ENCODE measurements at places on chromosomes 7 and 10.
A peak's percentile ranks its signal among the peaks of the same experiment; 100 is the strongest.

DNA sequence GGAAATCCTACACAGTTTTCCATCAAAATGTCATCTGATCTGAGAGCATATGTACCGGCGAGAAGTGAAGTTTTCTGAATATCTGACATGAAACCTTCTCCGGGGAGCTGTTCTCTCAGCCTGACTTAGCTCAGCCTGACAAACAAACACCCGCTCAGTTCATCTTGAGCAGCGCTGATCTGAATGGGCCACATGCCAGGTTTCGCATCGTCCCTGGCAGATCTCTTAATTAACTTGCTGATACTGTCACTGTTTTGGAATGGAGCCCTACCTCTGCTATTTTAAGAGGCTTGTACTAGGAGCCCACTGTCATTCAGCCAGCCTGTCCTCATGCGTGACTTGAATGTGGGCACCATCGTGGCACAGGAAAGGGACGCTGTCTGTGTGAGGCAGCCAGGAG is 109.2 kb downstream of the STRA8 start:
- no peak for DNase-seq

DNA sequence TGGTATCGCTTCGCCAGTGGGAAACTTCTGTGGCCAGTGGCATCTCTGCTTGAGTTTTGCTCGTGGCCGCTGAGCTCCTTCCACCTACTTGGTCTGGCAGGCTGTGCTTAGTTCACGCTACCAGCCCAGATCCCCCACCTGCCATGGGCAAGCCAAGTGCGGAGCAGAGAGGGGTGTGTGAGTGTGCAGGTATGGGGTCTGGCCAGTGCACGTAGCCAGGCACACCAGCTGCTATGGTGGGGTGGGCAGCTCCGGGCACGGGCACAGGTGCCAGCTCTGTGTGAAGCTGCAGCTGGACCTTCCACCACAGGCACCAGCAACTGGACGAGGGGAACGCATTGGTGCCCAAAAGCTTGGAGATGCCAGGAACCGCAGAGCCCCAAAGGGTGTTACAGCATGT is 56.5 kb downstream of the ZNF777 start:
- DNase-seq: no peak

- no peak for DNase-seq
Observed at GRCh38 chr7:69654381-69654780, 56.1 kb downstream of the AUTS2 start.

DNA sequence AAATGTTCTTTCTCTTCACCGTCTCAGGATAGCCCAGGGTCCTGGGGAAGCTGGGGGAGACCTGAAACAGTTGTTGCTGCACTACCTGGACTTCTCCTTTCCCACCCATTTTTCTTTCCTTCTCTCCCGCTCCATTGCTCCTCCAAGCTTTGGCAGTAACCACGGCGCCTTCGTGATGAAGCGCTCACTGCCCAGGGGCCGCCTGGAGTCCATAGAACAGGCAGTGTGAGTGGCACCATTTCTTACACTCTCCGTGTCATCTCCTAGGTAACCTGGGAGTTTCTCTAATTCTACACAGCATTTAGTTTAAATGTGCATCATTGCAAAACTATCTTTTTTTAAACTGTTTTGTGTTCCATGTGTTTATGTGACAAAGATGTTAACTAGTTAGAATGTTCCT is 40.3 kb upstream of the BHLHA15 start:
- no peak for DNase-seq

- DNase-seq: peak; percentile 45
Observed at GRCh38 chr7:109246330-109247077, 676.8 kb downstream of the DNAJB9 start.

GRCh38 chr10:60731134-60731885 is 47.0 kb upstream of the CDK1 start:
- DNase-seq: no peak

- no peak for DNase-seq
Observed at GRCh38 chr10:96310321-96310669, 6.1 kb downstream of the DNTT start.

GRCh38 chr7:40015790-40016296 is 65.8 kb downstream of the CDK13 start:
- peak; percentile 11 for DNase-seq

DNA sequence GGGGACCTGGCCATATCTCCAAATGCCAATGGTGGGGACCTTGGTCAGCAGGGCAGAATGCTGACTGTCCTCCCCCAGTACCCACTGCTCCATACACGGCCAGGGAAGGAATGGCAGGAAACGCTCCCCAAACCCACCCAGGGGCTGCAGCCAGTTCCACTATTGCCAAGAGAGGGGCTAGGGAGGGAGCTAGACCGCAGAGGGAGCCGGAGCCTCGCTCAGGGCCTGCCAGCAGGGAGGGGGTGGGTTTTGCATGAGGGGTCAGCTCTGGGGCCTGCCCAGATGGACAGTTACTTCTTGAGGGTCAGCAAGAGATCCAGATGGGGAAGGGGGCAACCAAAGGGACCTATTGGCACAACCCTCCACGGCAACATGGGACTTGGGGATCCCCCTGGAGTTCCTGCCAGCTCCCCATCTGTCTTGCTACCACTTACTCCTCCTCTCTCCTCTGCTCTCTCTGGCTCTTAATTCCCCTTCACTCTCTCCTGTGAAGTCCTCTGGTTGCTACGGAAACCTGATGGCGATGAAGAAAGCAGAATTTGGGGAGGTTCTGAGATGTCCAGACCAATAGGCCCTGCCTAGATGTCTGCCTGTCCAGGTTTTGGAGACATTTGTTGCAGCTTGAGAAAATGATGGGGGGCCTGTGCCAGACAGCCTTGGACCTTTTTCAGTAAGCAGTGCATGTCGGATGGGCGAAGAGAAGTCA is 12.6 kb downstream of the FGF8 start:
- DNase-seq: no peak

GRCh38 chr10:71542478-71542877 is 145.8 kb downstream of the CDH23 start:
- DNase-seq: no peak

GRCh38 chr7:86961686-86962085 is 97.8 kb downstream of the ELAPOR2 start:
- no peak for DNase-seq

DNA sequence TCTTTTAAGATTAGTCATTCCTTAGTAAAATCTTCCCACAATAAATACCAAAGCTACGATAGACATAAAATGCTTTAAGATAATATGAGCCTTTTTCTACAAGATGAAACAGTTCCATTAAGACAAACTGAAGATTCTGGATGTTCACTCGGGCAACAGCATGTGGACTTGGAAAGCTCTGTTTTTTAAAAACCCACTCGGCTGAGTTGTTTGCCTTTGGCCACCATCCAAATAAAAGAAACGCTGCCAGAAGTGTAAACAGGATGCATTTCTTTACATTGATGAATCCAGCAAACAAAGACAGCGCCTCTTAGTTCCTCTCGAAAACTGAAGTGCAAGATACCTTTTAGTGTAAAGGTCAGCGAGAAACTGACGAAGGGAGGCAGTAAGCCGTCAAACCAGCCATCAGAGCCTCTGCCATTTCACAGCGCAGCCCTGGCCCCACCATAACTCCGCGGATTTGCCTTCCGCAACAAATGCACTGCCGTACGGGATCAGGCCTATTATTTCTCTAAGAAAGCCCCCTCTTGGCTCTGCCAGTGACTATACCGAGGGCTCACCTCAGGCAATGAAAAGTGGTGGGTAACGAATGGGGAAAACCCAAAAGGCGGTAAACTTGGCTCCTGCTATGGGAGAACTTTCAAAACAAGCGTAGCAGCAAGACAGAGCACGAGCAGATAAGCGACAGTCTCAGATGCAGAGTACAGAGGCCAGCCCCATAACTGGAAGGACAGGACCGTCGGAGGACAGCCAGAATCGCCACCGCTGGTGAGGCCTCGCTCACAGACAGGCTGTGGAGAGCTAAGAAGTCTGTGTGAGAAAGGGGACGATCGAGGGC is 41.4 kb downstream of the GNA12 start:
- DNase-seq: peak; percentile 45

- DNase-seq: no peak
Observed at GRCh38 chr10:30467651-30468338, 33.8 kb downstream of the MAP3K8 start.

- peak; percentile 95 for DNase-seq
Observed at GRCh38 chr10:122307669-122308416, 36.7 kb downstream of the BTBD16 start.

DNA sequence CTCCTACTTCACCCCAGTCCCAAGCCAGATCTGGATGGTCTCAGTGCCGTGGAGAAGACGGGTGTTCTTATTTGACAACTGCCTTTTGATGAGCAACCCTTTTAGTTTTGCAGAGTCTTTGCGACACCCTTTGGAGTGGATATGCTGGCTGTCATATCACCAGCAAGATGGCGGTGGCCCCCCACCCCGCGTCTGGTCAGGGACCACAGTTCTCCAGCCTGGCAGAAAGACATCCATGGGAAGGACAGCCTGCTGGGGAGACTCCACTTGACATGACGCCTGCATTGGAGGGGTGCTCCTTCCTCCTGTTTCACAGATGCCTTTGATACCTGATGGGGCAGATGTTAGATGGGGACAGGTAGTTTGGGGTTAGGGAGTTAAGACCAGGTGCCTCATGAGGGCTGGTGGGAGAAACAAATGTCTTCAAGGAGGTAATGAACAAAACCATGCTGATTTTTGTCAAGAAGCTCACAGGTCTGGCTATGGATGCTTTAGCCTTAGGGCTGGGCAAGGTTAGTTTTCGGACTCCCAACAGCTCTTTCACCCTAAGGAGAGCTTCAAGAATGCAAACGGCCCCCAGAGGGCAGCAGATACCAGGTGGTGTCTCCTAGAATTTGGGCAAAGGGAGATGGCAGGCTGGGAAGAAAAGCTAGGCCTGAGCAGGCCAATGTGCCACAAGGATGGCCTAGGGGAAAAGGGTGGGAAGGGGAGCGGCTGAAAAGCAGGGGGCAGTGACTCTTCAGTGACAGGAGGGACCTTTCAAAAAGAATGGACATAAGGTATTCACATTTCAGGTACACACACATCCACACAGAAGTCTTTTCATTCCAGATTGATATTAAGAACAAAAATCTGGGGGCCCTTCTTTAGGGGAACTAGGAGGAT is 95.2 kb downstream of the CLEC2L start:
- DNase-seq: peak; percentile 29

GRCh38 chr7:50418526-50419290 is 31.4 kb downstream of the FIGNL1 start:
- no peak for DNase-seq

DNA sequence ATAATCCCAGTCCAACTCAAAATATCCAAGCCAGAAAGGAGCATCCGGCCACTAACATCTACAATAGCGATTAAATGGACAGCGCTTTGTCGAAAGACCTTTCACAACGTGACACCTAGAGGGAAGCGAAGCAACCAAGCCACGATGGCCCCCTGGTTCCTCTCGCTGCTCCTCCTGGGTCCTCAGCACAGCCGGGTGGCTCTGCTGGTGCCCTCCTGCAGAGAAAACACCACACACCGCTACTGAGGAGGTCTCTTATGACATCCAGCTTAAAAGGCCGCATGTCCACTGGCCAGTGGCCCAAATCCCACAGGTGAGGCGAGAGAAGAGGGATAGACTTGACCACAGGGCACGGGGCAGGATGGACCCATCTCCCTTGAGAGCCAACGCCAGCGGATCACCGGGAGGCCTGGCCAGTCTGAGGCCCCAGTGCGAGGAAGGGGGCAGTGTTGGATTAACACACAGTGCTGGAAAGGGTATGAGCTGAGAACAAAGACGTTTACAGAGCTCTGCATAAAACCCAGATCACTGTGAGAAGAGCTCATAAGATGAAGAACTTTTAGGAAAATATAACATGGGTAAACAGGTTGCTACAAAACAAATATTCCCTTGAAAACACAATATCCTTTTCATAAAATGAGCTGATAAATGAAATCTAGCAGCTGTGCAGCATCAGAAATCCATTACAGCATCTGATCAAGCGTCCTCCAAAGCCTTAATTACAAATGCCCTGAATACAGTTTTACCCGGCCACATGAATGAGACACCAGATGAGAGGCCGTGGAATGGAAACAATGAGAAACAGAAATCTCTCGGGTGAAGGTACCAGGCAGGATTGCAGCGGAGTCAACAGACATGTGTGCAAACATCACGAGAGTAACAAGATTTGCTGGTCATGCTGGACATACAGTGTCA is 236.7 kb downstream of the DIP2C start:
- DNase-seq: no peak

GRCh38 chr7:1539882-1540775 is 9.6 kb downstream of the MAFK start:
- no peak for DNase-seq

DNA sequence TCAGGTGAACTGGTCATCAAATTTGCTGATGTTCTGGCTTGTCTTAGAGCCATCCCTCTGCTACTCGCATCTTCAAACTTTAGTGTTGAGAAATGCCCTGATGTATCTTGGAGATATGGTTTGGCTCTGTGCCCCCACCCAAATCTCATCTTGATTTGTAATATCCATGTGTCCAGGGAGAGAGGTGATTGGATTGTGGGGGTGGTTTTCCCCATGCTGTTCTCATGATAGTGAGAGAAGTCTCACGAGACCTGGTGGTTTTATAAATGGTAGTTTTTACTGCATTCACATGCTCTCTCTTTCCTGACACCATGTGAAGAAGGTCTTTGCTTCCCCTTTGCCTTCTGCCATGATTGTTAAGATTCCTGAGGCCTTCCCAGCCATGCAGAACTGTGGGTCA is 74.0 kb upstream of the AFAP1L2 start:
- DNase-seq: no peak

DNA sequence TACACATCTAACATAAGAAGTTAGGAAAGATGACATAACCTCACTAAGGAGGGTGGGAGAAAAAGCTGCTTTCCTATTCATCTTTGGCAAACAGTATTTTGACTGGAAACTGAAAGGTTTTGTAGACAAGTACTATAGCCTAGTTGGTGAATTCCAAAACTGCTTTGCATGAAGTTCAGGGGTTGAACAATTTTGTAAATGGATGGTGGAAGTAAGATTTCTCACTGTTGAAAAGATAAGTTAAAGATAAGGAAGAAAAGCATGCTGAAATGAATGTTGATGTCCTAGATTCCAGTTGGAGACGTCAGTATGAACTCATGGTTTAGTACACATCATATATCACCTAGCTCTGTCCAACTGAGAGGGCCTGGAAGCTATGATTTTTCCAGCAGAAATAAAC is 159.1 kb upstream of the FEZF1 start:
- no peak for DNase-seq

- DNase-seq: no peak
Observed at GRCh38 chr7:27102581-27103442, at the start of gene HOXA2. TSS of gene HOXA2 (minus strand) at chr7:27102683. CDS start at chr7:27102500, 183 bp downstream.

- no peak for DNase-seq
Observed at GRCh38 chr7:133755901-133756300, 371.2 kb upstream of the LRGUK start.

DNA sequence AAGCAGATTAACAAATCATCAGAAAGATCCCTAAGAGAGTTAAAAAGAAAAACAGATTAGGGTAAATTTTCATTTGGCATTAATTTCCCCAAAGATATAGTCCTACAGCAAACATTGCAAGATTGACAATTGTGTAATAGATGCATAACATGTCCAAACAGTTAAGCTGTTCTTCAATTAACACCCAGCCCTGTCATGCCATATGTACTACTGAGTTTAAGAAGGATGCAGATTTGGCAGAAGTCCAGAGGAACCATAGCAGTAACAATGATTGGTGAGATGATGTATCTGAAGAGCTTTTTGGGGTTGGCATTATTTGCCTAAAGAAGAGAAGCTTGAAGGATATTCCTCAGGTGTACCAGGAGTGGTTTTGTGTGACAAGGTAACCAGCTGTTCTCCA is 287.6 kb downstream of the LRMDA start:
- no peak for DNase-seq

- peak; percentile 51 for DNase-seq
Observed at GRCh38 chr7:19405541-19405940, 260.3 kb upstream of the FERD3L start.

Data from brain microvascular endothelial cell (primary cell).